AG08395 (cell line): ENCODE measurements at places on chromosomes 7 and 10.
A peak's percentile ranks its signal among the peaks of the same experiment; 100 is the strongest.

GRCh38 chr7:112067632-112068540 lies 138.3 kb downstream of the DOCK4 start:
- DNase-seq: no peak

- DNase-seq: no peak
These were observed 255.2 kb downstream of the SNX13 start for GRCh38 chr7:17685141-17685540.

DNA sequence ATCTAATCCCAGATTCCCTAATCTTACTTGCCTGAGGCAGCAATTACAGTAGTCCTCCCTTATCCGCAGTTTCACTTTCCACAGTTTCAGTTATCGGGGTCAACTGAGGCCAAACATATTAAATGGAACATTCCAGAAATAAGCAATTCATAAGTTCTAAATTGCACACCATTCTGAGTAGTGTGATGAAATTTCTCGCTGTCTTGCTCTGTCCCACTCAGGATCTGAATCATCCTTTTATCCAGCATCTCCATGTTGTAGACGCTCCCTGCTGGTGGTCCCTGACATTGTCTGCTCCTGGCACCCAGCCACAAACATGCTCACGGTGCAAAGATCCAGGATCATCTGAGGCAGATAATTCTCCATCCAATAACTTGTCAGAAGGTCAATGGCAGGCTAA lies 128.7 kb upstream of the CXCL12 start:
- peak; percentile 29 for DNase-seq

DNA sequence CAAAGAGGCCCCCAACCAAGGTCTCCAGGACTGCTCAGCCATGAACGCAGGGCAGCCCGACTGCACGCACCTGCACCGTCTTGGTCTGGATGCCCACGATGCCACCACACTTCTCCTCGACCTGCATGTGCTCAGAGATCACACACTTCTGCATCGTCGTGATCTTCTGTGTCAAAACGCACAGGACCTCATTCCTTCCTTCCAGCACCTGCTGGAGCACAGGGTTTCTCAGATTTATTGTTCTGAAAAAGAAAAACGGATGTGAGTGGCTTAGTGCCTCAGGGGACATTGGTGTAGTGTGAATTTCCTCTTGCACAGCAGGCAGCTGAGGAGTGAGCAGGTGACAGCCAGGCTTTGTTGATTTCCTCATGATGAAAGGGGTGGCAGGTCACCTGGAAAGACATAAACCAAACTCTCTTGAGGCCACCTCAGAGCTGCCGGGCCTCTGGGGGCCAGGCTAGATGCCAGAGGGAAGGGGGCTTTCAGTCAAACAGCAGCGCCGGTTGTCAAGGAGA lies 38.2 kb downstream of the GSDME start:
- DNase-seq: no peak

GRCh38 chr7:136687693-136688322 lies 180.6 kb upstream of the CHRM2 start:
- DNase-seq: peak; percentile 11

DNA sequence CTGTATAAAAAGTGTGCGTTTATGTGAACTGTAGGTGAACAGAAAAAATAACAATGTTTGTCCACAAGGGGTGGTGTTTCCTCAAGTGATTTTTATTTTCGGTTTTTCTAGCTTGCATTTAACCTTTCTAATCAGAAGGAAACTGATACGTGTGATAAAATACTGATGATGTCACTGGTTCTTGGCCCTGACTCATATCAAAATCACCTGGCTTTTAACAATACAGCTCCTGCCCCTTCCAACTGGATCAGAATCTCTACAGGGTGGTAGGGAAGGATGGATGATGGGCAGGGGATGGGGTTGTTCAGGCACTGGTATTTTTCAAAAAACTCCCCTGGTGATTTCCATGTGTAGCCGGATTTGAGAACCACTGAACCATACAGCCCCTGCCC lies 10.9 kb downstream of the NPFFR1 start:
- peak; percentile 38 for DNase-seq

GRCh38 chr7:34090816-34091215 lies 185.5 kb downstream of the BMPER start:
- no peak for DNase-seq

DNA sequence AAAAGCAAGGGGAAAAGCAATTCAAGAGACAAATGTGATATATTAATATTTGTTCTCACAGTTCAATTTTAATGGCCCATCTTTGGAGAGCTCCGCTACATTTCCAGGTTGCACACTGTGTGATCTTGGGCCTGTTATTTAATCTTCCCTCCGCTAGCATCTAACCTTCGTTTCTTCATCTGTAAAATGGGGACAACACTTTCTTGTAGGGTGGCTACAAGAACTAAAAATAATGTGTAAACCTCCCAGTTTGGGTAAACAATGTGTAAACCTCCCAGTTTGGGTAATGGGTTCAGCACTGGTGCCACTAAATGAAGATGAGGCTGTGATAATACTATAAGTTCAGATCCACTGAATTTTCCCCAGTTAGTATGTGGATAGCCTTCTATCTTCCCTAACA lies 99.5 kb downstream of the CDK6 start:
- DNase-seq: no peak
